ENCODE measurements at places on chromosomes 6 and 20.

DNA sequence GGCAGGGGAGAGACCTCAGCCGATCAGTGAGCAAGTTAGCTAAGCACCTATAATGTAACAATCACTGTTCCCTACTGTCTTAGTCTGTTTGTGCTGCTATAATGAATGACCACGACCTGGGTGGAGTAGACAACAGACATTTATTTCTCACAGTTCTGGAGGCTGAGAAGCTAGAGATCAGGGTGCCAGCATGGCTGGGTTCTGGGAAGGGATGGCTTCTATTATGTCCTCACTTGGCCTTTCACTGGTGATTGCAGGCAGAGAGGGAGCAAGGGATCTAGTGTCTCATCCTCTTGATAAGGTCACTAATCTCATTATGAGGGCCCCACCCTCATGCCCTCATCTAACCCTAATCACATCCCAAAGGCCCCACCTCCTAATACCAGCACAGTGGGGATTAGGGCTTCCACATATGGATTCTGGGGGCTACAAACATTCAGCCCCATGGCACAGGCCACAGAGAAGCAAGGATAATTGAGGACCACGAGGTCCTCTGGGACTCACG is 162.5 kb downstream of the CD83 start:
- DNase-seq, result no peak

- peak; percentile 36 for DNase-seq
Measured at GRCh38 chr20:13220194-13220903, 725 bp upstream of the ISM1 start.

DNA sequence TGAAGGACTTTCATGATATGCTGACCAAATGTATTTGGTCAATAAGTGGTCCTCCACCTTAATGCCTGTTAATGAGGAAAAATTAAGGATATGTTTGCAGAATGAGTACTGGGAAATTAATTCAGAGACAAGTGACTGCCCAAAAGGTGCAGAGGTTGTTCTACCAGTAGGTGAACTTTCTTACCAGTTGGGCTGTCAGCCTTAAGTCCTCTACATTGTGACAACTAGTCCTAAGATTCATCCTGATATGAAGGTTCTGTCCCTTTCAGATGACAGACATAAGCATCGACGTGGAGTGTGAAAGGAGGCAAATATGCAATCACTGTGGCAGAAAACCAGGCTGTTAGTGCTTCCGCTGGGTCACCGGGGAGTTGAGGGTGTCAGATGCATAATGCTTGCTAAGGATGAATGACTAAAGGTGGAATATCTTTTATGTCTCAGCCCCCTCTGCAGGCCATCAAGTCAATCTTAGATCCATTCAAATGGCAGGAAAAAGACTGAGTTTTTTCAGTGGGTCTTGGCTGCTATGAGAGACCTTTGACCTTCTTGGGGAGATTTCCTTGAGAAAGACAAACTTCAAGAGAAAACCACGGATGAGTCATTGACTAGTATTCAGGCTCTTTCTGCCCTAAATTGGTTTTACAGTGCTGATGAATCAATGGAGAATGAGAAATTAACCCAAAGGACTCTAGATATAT is 226.0 kb downstream of the TPBG start:
- no peak for DNase-seq

DNA sequence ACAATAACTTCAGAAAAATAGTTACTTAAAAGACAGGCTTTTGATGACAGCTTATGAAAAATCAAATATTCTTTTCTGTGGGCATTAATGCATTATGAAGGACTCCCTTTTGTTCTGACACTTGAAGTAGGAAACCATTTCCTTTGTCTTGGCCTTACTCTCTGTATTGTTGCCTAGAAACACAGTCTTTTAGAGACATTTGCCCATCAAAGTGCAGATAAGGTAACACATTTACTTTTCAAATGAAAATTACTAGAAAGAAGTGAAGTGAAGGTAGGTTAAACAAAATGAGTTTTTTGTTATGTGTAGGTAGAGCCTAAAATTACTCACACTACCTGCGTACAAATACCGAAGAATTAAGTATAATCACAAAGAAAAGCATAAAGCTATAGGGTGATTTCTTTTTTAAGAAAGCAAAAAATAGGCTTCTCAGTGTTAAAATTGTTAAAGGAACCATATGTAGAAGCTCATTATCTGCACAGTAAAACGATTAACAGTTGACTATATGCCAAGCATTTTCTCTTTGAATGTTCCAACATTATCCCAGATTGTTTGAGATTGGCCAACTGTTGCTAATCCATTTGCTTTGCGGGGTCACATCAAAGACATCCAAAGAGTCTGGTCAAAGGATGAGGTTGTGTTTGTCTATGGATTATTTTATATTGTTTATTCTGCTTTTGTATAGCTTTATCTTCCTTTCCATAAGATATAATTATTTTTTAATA is 542.0 kb upstream of the RNF217 start:
- DNase-seq, result no peak

GRCh38 chr6:17505062-17505476 is 95.0 kb upstream of the FAM8A1 start:
- no peak for DNase-seq

- no peak for DNase-seq
Measured at GRCh38 chr6:39357998-39358686, 35.6 kb upstream of the KCNK16 start.

DNA sequence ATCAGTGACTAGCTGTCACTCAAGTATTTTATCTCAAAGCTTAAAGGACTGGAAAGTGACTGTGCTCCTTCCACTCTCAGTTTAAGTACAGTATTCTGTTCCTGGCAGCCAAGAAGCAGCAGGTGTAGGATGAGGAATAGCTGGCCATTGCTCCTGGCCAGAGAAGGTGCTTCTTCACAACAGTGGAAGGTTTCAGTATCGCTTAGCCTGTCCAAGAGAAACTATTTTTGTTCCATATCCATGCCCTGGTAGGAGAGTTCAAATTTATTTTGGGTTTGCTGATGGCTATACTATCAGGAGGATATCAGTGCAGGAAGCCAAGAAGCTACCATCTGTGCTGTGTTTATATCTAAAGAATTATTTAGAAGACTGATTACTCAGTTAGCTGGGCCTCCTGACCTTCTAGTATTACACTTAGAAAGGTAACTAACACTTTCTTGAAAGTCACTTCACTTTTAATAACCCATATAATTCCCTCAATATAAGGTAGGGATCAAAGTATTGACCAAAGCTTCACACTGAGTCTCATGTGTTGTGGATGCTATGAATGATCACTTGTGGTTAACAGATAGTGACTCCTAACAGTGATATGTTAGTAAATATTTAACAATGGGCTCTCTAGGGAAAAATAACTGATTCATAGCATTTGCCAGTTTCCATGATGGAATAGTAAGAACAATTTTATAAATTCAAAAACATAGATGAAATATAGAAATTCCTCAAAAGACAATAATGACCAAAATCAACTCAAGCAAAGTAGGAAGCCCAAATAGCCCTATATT is 99.9 kb downstream of the AIG1 start:
- DNase-seq, result no peak

GRCh38 chr6:170137911-170138910 is 152.7 kb downstream of the DLL1 start:
- no peak for DNase-seq

GRCh38 chr20:44396369-44397130 is 41.1 kb downstream of the HNF4A start:
- no peak for DNase-seq

DNA sequence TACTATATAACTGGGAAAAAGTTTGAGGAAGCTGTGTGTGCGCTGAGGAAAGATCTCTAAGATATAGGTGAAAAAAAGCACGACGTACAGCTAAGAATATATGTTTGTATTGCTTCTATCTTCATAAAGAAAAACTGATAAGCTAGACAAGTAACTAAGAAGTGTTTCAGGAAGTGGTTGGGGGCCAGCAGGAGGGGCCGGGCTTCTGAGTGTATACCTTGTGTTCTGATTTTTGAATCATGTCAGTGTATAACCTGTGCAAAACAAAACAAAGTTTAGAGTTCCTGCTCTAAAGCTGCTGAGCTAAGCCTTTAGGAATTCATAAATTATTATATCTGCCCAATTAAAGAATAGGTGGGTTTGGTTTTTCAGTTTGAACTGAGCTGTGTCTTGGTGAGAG is 7.9 kb upstream of the OSER1 start:
- DNase-seq, result peak; percentile 65

GRCh38 chr20:59231124-59231804 is 67.6 kb downstream of the ZNF831 start:
- DNase-seq, result no peak

GRCh38 chr20:647479-648019 is 5.5 kb downstream of the SRXN1 start:
- no peak for DNase-seq

GRCh38 chr20:24622856-24623255 is 153.4 kb downstream of the SYNDIG1 start:
- DNase-seq, result no peak

DNA sequence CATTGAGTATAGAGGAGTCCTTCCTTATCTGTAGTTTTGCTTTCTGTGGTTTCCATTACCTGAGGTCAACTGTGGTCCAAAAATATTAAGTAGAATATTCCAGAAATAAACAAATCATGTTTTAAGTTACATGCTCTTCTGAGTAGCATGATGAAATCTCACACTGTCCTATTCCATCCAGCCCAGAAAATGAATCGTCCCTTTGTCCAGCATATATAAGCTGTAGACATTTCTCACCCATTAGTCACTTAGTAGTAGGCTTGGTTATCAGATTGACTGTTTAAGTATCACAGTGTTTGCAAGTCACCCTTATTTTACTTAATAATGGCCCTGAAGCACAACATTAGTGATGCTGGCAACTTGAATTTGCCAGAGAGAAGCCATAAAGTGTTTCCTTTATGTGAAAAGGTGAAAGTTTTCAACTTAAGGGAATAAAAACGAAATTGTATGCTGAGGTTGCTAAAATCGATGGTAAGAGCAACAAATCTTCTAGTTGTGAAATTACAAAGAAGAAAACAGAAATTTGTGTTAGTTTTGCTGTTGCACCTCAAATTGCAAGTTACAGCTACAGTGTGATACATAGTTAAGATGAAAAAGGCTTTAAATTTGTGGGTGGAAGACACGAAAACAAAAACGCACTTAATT is 198.6 kb upstream of the SIM1 start:
- DNase-seq, result no peak

DNA sequence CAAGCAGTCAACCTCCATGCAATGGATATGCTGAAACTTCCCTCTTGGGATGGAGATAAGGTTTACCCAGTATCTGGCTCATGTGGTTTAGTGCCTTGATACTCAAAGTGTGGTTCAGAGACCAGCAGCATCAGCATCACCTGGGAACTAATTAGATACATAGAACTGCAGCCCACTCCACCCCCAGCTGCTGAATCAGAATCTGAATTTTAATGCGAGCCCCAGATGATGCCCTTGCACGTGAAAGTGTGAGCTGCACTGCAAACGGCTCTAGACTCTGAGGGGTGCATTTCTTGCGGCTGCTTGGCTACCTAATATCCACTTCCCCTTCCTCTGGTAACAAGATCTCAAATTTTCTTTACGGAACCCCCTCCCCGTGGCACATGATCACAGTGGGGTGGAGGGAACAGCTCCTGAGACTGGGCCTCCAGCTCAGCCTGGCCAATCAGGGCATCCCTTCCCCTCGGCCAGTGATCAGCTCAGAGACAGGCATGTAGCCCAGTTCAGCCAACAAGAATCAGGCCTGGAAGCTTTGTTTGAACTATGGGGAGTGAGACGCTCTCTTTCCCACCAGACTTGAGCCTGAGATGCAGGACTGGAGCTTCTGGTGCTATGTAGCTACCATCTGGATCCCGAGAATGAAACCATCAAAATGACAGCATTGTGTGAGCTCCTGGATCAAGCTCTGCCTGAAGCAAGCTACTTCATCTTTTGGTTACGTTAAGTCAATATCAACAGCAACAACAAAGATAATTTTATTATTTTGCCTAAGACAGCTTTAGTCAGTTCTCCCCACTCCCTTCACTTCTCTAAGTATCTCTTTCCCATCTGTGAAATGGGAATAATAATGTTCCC is 12.8 kb downstream of the KCNK15 start:
- no peak for DNase-seq

- no peak for DNase-seq
Measured at GRCh38 chr20:9360431-9360830, 154.0 kb upstream of the LAMP5 start.

- DNase-seq, result no peak
Measured at GRCh38 chr6:123064038-123064437, 68.0 kb downstream of the CLVS2 start.

DNA sequence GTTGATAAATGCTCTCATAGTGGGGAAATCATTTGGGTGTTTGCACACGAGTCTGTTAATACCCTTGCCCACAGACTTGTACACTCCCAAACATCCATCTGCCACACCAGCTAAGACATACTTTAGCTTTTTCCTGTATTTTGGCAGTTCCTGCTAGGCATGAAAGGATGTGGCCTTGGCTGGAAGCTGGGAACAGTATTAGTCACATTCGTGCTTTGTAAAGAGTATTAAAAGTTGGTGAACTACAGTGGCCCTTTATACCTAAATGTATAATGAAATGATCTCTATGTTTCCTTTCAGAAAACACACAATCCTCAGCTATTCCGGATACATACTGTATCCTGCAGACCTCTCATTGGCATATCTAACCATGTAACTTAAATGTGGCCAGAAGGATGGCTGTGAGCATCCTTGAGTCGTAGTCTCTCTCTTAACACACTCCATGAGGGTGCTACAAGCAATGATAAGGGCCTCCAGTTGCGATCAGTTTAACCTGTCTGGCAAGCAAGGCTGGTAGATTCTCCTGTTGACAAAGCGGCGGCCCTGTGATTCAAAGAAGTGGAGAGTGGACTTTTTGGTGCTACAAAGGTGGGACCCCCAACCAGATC is 1.5 kb downstream of the LEMD2 start:
- DNase-seq, result no peak

DNA sequence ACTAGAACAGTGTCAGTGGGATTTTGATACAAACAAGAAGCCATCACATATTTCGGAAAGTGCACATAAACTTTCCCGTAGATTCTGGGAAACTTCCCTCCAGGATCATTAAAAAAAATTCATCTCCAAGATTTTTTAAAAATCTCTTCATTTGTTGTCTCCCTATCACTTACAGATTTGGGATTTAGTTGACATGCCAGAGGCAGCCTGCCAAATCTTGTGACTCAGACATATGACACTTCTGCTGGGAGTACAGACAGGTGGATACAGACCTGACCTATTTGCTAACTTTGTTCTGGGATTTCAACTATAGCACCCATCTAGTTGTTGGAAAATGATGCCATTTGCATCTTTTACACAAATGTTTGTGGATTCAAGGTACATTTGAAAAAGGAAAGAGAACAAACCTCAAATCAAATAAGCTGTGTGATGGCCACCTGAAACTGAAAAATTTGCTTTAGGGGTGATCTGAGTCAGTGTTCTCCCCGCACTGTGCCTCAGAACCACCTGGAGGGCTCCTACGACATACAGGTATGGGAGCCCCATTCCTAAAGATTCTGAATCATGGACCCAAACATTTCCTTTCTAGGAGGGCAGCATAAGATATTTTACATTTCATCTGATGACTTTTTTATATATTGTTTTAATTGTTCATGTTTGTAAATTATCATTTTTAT is 21.9 kb upstream of the CD2AP start:
- no peak for DNase-seq
